T-cell (primary cell): ENCODE measurements at places on chromosomes 2 and 18. TPM values are rescaled to one million over a fixed set of nuclear protein-coding genes. Genes with fewer than 3 reads are reported as not detected.

The RSAD2 gene
- total RNA-seq = 7.2 TPM

The UGT1A9 gene
- not detected for total RNA-seq

The ALK gene
- total RNA-seq = not detected

The PRSS56 gene
- not detected for total RNA-seq

The RBKS gene
- total RNA-seq = 1.4 TPM

The LPIN2 gene
- 84.2 TPM for total RNA-seq

The CRYGC gene
- total RNA-seq = not detected

The COA5 gene
- total RNA-seq = 43.8 TPM

The GRHL1 gene
- total RNA-seq = 0.43 TPM

The FKBP7 gene
- 2.5 TPM for total RNA-seq

The SCG2 gene
- total RNA-seq = not detected

The PLCL1 gene
- total RNA-seq = 24.7 TPM

The REG3G gene
- total RNA-seq = not detected

The NCKAP5 gene
- not detected for total RNA-seq

The VAMP8 gene
- total RNA-seq = 76.2 TPM

The POTEI gene
- total RNA-seq = not detected

The IMPACT gene
- total RNA-seq = 15.8 TPM

The TUBA4B gene
- not detected for total RNA-seq

The PRKCE gene
- 23.4 TPM for total RNA-seq

The TNFRSF11A gene
- total RNA-seq = 4.6 TPM

The SP140L gene
- 88.9 TPM for total RNA-seq

The LYPD6 gene
- total RNA-seq = not detected

The COL3A1 gene
- total RNA-seq = not detected

The ACVR1C gene
- total RNA-seq = 4.8 TPM

The ELOA2 gene
- not detected for total RNA-seq

The PARD6G gene
- total RNA-seq = 0.30 TPM

The ZNF519 gene
- total RNA-seq = 9.3 TPM

The FSIP2 gene
- total RNA-seq = 0.25 TPM
